ENCODE measurements at places on chromosomes 2 and 18.

DNA sequence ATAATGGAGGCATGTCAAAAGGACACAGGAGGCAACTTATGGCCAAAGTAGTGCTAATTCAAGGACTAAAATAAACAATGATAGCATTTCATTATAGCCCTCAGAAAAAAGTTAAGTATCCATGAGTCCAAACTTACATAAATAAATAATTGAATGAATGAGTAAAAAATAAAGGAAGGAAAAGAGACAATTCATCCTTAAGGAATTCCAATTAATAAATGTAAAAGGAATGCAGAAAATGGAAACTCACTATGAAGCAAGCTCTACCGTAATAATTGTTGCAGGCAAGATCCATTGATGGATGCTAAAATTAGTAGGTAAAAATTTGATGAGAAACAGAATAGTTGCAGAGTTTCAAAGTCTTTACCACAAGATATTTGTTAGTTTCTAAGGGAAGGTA lies 88.2 kb upstream of the RAPGEF4 start:
- no peak for DNase-seq

DNA sequence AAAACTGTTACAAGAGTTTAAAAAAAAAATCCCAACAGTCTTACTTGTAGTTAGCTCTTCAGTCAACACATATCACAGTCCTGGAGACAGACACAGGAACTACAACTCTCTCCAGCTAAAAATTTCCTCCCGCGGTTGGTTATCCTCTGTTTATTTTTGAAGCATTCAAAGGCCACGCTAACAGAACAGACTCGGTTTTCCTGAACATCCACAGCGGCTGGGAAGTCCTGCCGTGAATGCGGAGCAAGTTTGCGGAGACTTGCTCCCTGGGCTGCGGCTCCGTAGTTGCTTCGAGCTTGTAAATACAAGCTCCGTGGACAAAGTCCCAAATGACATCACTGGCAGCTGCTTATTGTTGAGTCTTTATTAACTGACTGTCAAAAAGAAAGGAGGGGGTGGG lies at the start of gene NCKAP5:
NCKAP5 (minus strand) TSS at position 292 of the 400 bp plus-strand sequence. CDS start 50,937 bp downstream, outside the sequence.
- DNase-seq = no peak

DNA sequence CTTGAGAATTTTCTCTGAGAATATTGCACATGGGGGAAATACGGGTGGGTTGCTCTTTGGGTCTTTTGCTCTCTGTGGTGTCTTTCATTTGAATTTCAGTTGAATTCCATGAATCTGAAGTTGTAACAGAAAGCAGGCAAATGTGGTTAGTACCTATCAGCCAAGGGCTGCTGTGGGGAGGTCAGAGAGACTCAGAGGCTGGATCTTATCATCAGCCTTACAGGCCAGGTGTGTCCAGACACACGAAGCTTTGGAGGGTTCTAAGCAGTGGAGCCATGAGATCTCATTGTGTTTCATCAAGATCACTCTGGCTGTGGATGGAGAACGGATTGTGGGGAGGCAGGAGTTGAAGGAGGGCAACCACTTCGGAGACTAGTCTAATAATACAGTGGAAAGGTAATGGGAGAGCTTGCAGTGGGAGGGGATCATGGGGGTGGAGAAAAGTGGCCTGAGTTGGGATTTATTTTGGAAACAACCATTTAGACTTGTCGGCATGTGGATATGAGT lies 68.1 kb downstream of the GNAL start:
- DNase-seq = no peak

- DNase-seq = no peak
Observed at GRCh38 chr2:162063899-162064298, 10.1 kb downstream of the DPP4 start.
